ENCODE measurements at places on chromosomes 6 and 20.

DNA sequence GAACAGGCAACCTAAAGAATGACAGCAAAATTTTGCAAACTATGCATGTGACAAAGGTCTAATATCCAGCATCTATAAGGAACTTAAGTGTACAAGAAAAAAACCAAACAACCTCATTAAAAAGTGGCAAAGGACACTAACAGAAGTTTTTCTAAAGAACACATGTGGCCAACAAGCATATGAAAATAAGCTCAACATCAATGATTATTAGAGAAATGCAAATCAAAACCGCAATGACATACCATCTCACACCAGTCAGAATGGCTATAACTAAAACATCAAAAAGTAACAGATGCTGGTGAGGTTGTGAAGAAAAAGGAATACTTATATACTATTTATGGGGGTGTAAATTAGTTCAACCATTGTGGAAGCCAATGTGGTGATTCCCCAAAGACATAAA lies 5.5 kb downstream of the RFPL4B start:
- DNase-seq, result no peak

DNA sequence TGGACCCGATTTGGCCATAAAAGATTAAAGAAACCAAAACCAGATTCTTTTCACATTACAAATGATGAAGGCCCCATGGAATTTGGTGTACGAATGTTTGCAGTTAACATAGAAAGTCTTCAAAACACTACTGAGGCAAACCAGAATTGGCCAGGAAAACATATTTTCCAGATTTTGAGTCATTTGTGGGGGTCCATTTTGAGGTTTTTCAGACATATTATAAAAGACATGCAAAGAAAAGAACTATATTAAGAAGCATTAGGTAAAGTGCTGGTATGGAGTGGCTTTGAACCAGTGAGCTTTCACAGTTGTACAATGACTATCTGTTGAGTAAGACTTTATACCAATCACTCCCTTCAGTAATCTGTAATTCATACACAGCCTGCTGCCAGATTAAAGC lies 168.9 kb upstream of the COL21A1 start:
- peak; percentile 50 for DNase-seq

DNA sequence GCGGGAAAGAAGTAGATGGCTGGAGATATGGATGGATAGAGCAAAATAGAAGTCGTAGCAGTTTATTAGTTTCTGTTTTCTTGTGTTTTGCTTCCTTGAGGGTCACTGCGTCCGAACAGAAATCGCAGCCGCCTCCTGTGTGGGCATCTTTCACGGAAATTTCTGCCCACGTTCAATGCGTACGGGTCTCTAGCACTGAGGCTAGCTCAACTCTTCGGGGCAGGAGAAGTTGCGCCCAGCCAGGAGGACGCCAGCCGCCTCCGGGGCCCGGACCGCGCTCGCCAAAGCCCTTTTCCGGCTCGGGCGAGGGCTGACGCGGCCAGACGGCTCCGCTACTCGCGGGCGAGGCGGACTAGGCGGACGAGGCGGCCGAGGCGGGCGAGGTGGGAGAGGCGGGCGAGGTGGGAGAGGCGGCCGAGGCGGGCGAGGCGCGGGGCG lies 814 bp downstream of the TFAP2B start:
- no peak for DNase-seq

GRCh38 chr6:5506597-5506996 lies 245.3 kb downstream of the FARS2 start:
- DNase-seq, result no peak

- no peak for DNase-seq
Measured at GRCh38 chr20:2023151-2023550, 29.3 kb upstream of the PDYN start.

DNA sequence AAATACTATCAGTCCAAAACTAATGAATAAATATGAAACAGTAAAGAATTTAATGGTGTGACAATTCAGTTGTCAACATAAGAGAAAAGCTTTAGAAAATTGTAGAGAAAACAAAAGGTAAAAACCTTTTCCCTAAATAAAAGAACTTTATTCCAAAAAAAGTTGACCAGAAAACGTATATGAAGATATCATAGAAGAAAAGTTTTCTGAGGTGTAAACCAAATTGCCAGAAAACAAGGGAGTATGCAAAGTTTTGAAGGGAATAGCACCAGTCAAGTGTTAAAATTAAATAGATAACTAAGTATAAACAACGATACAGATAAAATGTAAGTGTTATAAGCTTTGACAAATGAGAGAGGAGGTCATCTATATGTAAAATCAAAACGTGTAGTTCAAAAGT lies 104.9 kb downstream of the HIVEP1 start:
- DNase-seq, result no peak

DNA sequence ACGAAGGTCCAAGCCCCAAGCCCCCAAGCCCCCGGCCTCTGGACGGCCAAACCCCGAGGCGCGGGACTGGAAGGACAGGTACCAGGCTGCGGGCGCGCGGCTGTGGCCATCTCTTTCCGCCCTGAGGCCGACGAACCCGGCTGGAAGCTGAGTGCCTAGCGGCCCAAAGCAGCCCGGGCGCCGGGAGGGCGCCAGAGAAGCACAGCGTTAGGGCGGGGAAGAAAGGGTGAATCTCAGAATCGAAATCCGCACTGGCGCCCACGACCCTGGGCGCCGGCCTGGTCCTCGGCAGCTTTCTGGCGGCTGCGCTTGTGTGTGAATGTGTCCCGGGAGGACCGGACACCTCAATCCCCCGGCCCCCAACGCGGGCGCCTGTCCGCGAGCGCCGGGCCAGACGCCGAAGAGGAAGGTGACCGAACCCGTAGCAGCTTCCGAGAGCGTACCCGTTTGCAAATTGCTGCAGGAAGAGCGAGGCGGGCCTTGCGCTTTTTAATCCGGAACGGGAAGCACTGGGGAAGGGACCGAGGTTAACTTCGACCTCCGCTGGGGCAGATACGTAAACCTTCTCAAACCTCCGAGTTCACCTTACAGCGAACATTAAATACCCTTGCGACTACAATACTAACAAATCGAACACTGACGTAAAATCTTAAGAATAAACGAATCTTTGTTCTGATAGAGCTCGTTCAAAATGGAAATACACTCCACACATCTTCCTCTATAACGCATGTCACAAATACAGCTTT lies 2.9 kb downstream of the NRN1 start:
- peak; percentile 37 for DNase-seq

- peak; percentile 18 for DNase-seq
Measured at GRCh38 chr20:5041433-5041832, 40.1 kb upstream of the SLC23A2 start.

DNA sequence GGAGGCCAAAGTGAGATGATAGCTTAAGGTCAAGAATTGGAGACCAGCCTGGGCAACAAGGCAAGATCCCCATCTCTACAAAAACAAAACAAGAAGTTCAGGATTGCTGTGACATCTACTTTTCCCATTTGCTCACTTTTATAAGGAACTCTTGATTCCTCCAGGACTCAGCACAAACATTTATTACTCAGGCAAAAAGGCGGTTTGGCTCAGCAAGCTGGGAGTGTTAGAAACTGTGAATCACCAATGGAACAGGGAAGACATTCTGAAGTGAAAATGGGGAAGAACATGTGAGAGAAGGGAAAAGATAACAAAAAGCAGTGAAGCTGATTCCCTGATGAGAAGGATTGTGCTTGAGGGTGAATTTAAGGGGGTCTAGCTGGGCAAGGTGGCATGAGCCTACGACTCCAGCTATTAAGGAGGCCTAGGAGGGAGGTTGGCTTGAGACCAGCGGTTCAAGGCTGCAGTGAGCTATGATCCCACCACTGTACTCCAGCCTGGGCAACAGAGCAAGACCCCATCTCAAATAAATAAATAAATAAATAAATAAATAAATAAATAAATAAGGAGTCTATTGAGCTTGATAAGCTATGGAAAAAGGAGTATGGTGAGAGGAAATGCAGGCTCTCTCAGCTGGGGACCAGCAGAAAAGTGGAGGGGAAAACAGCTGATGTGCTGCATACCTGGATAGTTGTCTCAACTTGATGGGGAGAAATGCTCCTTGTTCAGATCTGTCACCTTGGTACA lies 65.4 kb upstream of the HDDC2 start:
- no peak for DNase-seq

DNA sequence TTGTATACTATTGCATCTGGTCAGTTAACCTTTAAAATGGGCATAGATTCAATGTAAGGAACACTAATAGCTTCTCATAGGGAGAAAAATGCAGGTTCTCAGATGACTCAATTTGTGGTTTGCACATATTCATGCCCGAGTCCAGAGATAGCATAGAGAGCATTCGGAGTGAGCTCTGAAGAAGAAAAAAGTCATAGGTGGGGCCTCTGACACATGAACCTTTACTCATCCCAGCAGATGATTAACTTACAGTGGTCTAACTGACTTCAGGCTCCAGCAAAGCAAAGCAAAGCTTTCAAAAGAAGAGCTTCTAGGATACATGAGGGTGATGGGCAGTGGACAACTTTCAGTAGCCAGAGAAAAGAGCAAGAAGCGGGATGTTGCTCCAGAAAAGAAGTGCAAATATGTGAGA lies 55.3 kb upstream of the BTN3A2 start:
- DNase-seq, result peak; percentile 92

GRCh38 chr6:149362289-149362688 lies 37.8 kb upstream of the SUMO4 start:
- no peak for DNase-seq

DNA sequence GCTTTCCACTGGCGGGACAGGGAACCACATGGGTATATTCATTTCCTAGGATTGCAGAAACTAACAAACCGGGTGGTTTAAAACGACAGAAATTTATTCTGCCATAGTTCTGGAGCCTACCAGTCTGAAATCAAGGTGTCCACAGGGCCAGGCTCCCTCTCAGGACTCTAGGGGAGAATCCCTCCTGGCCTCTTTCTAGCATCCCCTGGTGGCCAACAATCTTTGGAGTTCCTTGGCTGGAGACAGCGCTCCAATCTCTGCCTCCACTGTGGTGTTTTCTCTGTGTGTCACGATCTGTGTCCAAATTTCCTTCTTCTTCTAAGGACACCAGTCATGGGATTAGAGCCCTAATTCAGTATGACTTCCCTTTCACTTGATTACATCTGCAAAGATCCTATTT lies 95.0 kb downstream of the SCML4 start:
- no peak for DNase-seq

GRCh38 chr20:63027221-63027921 lies 20.6 kb upstream of the BHLHE23 start:
- DNase-seq, result no peak

GRCh38 chr6:124371974-124372475 lies 568.4 kb downstream of the NKAIN2 start:
- no peak for DNase-seq

DNA sequence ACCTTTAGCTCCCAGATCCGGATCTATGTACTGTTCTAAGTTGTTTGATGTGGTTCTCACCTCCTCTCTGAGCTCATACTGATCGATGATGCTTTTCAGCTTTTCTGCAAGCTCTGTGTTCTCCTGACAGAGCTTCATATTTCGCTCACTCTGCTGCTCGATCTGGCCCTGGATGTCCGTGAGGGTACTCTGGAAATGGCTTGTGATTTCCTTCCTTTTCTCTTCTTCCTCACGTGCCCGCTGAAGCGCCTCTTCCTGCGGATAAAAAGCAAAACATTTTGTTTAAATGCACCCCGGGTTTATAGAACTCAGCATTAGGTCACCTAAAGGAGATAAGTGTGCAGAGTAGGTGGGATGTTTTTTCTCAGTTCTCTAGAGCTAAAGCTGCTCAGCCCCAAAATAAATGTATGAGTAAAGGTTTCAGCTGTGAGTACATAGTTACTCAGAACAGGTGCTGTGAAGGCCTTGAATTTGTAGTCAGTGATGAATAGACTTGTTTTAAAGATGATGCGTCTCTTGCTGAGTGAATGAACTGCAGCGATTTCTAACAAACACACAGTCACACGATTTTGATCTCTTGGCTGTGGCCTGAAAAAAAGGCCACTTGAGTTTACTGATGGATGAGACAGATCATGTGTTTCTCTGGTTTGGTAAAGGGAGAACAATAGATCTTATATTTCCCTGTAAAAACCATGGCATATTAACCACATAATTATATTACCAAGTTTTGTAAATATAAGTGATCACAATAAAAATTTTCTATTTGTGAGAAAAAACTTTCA lies 29.1 kb downstream of the TXLNB start:
- no peak for DNase-seq

- DNase-seq, result no peak
Measured at GRCh38 chr20:59752704-59753460, 148.5 kb downstream of the PHACTR3 start.

- no peak for DNase-seq
Measured at GRCh38 chr6:125164696-125165095, 11.1 kb downstream of the TPD52L1 start.

GRCh38 chr20:16556301-16556700 lies 16.9 kb downstream of the KIF16B start:
- DNase-seq, result peak; percentile 56

DNA sequence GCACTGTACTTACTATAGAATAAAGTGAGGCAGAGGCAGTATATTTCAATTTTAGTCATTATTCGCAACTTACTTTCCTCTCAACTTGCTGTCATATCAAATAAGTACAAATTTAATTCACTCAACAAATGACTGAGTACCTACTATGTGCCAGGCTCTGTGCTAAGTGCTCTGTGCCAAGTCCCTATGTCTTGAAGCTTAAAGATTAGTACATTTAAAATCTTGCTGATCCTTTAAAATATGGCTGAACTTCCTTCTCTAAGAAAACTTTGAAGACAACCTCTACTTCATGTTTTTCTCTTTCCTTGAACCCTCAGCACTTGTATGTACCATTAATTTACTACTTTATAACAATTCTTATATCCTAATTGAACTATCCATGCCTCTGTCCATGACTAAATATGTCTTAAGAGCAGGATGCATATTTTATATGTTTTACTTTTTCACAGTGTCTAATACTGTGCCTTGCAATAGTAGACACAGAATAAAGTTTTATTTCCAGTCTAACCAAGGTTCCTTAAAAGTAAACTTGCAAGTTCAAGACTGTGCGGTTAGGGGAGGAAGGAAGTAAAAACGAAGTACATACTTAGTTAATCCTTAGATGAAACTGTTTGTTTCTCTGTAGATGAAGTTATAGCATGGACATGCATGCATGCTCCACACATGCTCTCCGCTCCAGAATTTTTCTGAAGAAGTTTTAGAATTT lies 10.0 kb upstream of the LATS1 start:
- DNase-seq, result no peak

DNA sequence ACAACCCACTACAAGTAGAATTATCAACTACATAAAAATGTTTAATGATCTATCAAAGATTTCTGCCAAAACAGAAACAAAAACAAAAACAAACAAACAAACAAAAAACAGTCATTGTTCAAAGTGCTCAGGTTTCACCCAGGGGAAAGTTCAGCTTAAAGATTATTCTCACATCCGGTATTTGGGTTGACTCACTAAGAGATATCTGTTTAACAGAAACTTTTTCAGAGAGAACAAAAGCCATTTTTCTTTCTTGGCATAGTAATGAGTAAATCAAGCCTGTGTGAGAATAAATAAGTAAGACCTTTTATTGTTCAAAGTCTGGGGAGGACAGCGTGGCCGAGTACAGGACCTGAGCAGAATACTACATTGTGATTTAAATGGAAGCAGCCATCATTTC lies 143.6 kb downstream of the RCAN2 start:
- DNase-seq, result no peak

DNA sequence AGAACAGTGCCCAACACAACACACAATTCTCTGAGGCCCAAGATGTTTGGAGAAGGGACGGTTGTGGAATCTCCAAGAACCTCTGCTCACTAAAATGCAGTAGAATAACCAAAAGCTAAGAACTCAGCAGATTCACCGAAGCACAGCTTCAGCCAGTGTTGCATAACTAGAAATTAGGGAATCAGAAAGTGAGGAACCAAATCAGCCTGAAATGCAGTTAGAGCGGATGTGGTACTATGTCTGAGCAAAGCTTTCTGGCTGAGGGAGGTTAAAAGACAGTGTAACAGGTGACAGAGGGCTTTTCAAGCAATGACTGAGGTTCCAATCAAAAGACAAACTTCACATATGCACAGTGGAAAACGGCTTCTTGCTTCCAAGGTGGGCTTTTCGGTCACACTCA lies 197.9 kb upstream of the KCNK16 start:
- DNase-seq, result no peak
